NCI-H446 treated with DMSO at 0.1 percent for 48 hours (cell line): ENCODE measurements at places on chromosomes 16 and 17.
A peak's percentile ranks its signal among the peaks of the same experiment; 100 is the strongest.

- no peak for DNase-seq
Observed at GRCh38 chr17:64261417-64262145, 1.5 kb downstream of the TEX2 start.

DNA sequence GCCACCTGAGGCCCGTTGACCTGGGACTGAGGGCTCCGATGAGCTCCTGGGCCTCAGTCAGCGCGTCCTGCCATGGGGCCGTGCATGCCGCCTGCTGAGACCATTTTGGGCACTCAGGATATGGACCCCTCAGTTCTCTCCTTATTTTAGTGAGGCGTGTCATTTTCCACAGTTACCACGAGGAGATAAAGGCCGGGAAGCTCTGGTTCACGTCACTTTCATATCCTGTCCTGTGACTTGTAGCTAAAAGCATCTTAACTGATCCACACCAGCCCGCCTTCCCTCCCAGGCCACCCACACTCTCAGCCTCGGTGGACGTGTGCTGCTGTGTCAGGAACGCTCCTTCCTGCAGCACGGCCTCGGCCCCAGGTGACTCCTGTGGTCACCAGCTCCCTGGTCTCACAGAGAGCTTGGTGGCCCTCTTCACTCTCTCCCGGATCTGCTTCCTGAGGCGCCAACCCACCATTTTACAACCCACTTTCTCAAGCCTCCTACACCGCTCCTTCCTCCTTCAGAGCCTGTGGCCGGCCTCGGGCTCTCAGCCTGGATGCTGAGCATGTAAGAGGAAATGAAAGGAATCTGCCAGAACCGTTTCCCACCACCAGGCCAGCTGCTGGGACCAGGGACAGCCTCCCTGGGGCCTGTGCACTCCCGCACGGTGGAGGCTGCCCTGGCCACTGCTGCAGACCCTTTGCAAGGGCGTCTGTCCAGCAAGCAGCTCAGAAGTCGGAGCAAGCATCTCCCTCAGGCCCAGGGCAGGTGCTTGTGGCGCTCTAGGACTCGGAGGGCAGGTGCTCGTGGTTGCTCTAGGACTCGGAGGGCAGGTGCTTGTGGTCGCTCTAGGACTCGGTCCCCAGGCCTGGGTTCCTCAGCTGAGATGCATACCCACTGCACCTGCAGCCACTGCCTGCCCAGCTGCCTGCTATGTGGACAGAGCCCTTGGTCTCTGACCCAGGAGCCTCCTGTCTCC, 23.9 kb upstream of the FASN start:
- DNase-seq, result no peak

DNA sequence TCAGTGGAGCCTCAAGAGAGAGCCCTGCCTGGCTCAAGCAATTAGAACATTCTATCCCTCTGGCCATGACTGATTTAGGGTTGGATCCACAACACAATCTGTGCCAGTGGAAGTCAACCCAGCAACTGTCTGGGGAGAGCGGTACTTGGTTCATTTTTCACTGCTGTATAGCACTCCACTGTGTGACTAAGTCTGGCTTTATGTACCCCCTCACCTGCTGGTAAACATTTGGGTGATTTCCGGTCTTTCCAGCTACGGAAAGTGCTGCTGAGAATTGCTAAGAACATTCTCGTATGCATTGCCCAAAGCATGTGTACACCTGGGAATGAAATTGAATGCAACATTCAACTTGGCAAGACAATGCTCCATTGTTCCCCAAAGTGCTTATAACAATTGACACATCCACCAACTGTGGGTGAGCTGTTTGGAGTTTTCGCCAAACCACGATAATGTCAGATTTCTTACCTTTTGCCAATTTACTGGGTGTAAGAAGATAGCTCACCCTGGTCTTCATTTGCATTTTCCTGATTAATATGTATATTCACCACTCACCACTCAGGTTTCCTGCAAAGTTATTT, 63.5 kb upstream of the MED9 start:
- no peak for DNase-seq

GRCh38 chr17:66187718-66188117, 4.2 kb downstream of the CEP112 start:
- DNase-seq, result no peak

GRCh38 chr16:79640513-79641360, 40.2 kb upstream of the MAF start:
- DNase-seq, result no peak

- no peak for DNase-seq
Observed at GRCh38 chr17:49397586-49397985, 17.1 kb downstream of the PHB1 start.

GRCh38 chr17:77422104-77422747, 281.5 kb downstream of the SEC14L1 start:
- DNase-seq, result no peak

DNA sequence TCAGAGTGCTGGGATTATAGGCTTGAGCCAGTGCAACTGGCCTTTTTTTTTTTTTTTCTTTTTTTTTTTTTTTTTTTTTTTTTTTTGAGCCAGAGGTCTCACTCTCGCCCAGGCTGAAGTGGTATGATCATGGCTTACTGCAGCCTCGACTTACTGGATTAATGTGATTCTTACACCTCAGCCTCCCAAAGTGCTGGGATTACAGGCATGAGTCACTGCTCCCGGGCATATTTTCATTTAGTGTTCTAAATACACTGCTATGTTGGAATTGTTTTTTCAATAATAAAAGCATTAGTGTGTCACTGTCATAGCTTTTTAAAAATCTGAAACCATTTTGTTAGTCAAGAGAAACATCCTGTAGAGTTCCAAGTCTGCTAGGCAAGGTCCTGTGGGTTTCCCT, 40.3 kb downstream of the NDE1 start:
- no peak for DNase-seq

DNA sequence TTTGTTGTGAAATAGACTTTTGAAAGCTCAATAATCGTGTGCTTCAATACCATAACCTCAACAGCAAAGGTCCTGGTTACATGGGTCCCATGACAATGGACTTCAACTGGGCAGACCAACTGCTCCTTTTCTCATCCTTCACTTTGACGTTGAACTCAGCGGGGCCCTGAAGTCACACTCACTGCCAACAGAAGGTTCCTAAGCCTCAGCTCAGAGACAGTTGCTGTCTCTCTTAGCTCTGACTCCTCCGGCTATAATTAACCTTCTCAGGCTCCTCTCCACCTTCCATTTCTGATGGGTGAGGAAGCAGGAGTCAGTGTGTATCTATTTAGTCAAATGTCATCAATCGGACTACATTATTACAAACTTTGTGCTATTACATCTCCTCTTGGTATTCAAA, 23.8 kb downstream of the MPP3 start:
- no peak for DNase-seq

GRCh38 chr17:62064791-62065563, at the start of gene MED13:
Gene MED13, minus strand, starts transcription at chr17:62065278. Its CDS starts 73 bp downstream, at chr17:62065205.
- DNase-seq, result no peak

DNA sequence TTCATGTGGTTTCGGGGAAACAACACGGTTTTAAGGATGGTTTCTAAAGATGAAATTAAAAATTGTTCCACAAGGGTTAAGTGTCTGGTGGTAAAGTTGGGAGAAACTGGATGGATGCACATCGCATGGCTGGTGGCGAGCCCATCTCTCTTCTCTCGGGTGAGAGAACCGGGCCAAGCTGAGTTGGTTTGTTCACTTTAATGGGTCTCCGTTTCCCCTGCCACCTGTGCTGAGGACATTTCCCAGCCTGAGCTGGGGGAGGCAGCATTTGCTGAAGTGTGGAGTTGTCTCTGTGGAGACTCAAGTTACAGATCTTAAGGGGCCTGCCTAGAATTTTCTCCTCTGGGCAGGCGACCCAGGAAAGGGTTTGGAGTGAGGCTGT, 7.9 kb downstream of the FUS start:
- DNase-seq, result no peak

- DNase-seq, result no peak
Observed at GRCh38 chr16:75062135-75062975, 54.2 kb downstream of the LDHD start.

DNA sequence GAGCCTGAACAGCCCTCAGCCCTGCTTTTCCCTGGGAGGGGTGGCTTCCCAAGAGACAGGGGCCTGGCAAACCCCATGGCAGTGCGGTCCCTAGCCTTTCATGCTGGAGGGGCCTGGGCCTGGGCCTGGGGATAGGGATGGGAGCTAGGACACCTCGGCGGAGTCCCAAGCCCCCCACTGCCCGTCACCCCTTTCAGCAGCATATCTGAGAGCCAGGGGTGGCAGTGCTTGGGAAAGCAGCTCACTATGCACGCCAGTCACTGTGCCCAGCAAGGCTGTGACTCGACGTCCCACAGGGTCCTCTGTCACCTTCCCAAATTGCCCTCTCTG, 612 bp upstream of the SLC47A2 start:
- DNase-seq, result no peak

GRCh38 chr17:39156491-39156890, 5.1 kb upstream of the PLXDC1 start:
- no peak for DNase-seq

GRCh38 chr17:73192894-73193701, at the start of gene COG1:
Gene COG1, plus strand, starts transcription at chr17:73193055. Its CDS starts 15 bp downstream, at chr17:73193070.
- peak; percentile 76 for DNase-seq

- DNase-seq, result no peak
Observed at GRCh38 chr16:529012-529575, 1.6 kb downstream of the CAPN15 start.

DNA sequence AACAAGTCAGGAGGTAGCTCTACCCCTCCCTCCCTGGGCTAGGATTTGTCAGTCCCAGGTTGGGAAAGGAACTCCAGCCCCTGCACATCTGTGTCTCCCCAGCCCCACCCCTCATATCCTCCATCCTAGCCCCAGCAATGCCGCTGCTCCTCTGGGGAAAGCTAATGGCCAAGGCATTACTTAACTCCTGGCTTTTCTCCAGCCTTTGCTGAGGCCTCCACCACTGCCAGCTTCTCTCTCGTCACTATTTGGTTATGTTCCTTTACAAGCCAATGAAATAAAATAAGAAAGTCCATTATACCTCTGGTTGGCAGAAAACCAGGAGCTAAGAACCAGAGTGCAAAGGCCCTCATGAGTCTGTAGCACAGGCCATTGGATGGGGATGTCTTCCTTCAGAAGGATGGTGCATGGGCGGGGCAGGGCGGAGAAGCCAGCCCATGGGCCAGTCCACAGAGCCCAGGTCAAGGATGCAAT, 171.0 kb downstream of the CCDC182 start:
- DNase-seq, result peak; percentile 79

DNA sequence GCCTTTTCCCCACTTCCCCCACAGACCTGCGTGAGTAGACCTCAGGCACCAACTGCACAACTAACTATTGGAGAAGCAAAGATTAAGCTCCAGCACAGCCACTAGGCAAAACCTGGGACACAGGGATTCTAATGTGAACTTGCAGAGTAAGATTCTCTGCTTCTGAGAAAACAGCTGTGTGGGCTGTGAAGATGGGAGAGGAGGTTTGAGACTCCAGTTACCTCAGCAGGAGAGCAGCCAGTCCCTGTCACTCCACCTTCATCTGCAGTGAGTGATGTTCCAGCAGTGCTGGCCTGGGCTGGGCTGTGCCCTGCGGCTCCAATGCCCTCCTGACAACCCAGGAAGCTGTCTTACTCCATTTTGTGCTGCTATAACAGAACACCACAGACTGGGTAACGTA, 18.0 kb upstream of the ABAT start:
- no peak for DNase-seq

DNA sequence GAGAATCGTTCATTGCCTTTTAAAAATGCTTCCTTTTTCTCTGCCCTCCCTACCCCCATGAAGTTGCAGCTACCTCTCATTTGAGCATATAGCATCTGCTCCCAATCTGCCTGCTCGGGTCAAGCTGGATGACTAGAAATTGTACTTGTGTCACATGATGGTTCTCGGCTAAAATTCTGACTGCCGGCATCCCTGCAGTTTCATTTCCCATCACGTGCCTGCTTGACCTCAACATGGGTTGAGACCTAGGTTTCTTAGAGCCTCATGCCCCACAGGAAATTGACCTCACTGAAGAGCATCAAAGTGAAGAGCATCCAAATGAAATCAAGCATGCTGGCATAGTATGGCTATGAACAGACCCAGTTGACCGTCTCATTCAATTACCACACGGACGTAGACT, 581.6 kb upstream of the PSMD7 start:
- no peak for DNase-seq

DNA sequence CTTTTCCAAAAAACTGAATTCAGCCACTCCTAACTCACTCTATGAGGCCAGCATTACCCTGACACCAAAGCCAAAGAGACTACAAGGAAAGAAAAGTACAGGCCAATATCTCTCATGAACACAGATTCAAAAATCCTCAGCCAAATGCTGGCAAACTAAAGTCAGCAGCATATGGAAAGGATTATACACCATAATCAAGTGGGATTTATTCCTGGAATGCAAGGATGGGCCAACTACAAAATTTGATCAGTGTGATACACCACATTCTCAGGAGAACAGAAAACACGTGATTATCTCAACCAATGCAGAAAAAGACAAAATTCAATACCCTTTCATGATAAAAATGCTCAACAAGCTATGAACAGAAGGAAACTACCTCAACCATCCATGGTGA, 7.7 kb upstream of the AATK start:
- DNase-seq, result no peak

DNA sequence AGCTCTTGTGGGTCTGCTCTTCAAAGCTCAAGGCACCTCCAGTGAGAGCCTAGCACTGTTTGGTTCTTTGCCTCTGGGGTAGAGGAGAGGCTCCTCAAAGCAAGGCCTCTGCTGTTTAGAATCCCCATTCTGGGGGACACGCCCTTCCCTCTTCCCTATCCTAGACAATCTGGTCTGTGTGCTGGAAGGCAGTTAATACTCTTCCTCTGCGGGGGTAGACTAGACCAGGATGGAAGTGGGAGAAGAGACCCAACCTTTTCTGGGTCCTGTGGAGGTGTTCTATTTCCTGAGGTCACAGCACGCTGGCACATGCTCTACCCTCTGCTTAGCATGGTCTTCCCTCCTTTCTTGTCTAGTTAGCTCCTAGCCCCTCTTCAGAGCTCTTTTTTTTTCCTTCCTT, 7.7 kb downstream of the ERAL1 start:
- no peak for DNase-seq

DNA sequence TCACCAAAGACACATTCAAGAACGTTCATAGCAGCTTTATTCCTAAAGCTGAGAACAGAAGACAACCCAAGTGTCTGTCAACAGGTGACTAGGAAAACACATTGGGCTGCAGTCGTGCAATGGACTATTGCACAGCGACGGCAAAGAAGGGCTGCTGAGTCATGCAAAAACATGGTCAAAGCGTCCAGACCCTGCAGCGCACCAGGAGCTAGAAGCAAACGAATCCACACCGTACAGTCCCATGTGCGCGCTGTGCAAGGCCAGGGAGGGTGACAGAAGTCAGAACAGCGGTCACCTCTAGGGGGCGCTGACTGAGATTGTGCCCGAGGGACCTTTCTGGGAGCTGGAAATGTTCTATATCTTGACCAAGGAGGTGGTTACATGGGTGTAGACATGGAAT, 266.4 kb downstream of the MAF start:
- DNase-seq, result no peak

DNA sequence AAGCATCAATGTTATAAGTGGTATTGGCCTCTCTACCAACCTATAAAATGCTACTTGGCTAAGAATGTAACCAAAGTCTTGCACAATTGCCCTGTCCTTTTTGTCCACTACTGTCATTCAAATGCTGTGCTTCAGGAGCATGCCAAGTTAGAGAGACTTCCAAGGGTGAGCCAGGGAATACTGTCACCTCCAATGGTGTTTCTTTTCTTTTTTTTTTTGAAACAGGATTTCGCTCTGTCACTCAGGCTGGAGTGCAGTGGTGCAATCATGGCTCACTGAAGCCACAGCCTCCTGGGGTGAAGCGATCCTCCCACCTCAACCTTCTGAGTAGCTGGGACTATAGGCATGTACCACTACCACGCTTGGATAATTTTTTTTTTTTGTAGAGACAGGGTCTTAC, 43.7 kb upstream of the ERN1 start:
- DNase-seq, result no peak
